NCI-H69 (cell line): ENCODE measurements at places on chromosomes 1 and 21.

GRCh38 chr21:29217818-29218291, 80.9 kb upstream of the BACH1 start:
- peak; percentile 68 for DNase-seq

DNA sequence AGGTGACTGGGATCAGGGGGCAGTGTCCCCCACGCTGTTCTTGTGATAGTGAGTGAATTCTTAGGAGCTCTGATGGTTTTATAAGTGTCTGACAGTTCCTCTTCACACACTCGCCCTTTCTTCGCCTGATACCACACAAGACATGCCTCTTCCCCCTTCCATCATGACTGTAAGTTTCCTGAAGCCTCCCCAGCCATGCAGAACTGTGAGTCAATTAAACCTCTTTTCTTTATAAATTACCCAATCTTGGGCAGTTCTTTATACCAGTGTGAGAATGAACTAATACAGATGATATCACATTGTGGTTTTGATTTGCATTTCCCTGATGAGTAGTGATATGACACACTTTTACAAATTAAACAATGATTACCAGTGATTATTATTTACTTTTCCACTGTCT, 229.9 kb downstream of the AKT3 start:
- DNase-seq: no peak

GRCh38 chr1:208243527-208243966, 637 bp downstream of the PLXNA2 start:
- peak; percentile 76 for DNase-seq

GRCh38 chr1:157678721-157679120, 21.8 kb downstream of the FCRL3 start:
- DNase-seq: no peak
